Jurkat, Clone E6-1 (cell line): ENCODE measurements at places on chromosomes 7 and 10.

DNA sequence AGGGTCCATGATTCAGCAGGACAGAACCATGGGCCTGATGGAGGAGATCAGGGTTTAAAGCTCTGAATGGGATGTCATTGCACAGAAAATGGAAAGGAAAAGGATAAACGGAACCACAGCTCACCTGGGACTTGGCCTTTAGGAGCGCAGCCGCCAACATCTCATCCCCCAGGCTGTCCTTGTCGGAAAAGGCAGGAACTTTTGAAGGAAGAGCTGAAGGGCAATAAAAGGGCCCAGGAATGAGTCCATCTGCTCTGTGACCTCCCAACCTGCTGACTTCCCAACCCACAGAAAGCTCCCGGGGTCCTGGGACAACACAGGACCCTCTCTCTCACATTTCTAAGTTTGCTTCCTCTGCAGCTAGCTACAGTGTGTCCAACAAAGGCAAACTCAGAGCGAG is 6.1 kb downstream of the ZNF3 start:
- DNase-seq = no peak

DNA sequence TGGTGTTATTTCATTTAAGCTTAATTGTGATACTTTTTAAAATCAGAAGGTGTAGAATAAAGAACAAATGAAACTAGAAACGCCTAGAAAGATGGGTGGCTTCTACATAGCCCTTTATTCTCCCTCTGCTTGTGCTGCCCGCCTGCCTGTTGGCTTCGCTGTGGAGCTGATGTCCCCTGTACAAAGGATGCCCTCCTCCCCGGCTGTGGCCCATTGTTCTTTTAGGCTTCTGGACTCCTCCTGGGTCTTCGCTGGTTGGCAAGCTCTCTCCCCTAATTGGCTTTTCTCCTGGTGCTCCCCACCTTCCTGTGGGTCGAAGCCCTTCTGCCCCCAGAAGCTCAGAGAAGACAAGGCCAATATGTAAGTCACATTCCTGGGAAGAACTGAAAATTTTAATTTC is 98.2 kb downstream of the FANK1 start:
- no peak for DNase-seq

- no peak for DNase-seq
These were observed 85.4 kb upstream of the PHYHIPL start for GRCh38 chr10:59090817-59091622.

DNA sequence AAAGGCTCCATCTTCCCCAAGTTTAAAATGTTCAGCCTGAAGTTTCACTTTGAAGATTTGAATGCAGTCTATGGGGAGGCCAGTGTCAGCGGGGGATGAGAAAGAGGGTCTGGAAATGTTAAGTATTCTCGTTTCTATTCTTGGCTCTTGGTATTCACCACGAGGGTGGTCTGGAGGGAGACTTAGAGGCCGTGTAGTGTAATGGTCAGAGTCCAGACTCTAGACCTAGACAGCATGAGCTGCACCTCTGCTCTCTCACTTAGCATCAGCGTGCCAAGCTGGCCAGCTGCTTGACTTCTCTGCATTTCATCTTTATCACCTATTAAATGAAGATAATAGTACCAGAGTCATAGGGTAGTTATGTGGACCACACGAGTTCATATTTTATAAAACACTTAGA is 57.9 kb downstream of the MKX start:
- no peak for DNase-seq

DNA sequence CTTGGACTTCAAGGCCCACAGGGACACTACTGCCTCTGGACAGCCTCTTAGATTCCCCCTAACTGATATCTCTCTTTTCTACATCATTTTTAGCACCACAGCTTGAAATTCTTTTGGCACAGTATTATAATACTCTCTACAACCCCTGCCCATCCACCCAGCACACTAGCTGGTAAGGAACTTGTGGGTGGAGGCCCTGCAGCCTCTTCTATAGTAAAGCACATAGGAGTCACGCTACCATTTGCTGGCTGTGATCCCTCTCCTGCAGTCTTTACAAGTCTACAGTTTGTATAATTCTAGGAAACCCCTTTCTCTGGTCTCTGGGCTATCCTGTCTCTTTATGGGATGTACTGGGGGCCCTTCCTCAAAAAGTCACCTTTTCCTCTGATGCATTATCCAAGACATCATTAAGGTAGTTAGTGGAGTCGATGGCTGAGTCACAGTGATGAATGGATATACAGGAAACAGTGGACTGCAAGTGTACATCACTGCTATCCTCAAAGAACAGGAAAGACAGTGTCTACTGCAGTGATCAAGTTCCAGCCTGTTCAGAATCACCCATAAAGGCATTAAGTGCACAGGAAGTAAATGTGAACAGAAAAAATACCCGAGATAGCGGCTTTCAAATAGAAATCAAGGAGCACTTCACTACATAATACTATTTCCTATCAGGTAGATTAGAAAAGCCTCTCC is 54.4 kb downstream of the STK17A start:
- DNase-seq = no peak

GRCh38 chr7:12490107-12490688 is 80.3 kb upstream of the SCIN start:
- peak; percentile 22 for DNase-seq

GRCh38 chr10:5983774-5984173 is 6.4 kb upstream of the IL15RA start:
- DNase-seq = no peak

GRCh38 chr10:132293813-132294520 is 13.8 kb downstream of the STK32C start:
- no peak for DNase-seq

GRCh38 chr7:32037650-32038198 is 32.5 kb downstream of the PDE1C start:
- no peak for DNase-seq

GRCh38 chr7:36910401-36910800 is 186.1 kb upstream of the AOAH start:
- no peak for DNase-seq

GRCh38 chr7:102125127-102125596 is 161.5 kb upstream of the SH2B2 start:
- no peak for DNase-seq

DNA sequence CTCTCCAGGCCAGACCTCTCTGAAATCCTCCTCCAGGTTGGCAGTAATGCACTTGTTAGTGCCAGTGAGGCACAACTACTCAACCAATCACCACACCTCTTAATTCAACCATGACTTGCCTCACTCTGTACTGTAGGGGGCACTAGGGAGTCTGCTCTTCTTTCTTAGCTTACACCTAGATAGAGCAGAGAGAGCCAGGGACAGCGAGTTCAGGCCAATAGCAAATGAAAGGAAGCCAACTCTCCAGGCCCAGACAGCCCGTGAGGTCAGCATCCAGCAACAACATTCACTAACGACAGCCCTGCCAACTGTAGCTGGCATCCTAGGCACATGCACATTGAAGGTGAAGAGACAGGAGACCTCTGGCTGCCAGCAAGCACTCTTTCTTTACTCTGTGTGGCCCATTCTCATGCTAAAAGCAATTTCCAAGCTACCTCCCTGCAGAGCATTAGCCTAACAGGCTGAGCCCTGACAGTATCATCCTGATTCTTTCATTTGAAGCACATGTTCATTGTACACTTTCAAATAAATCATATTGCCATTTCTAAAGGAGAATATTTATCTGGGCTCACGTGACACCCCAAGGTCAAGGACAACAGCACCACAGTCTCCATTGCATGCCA is 136.3 kb downstream of the DPY19L1 start:
- peak; percentile 17 for DNase-seq

- no peak for DNase-seq
These were observed 6.8 kb upstream of the NAT16 start for GRCh38 chr7:101186844-101187428.

DNA sequence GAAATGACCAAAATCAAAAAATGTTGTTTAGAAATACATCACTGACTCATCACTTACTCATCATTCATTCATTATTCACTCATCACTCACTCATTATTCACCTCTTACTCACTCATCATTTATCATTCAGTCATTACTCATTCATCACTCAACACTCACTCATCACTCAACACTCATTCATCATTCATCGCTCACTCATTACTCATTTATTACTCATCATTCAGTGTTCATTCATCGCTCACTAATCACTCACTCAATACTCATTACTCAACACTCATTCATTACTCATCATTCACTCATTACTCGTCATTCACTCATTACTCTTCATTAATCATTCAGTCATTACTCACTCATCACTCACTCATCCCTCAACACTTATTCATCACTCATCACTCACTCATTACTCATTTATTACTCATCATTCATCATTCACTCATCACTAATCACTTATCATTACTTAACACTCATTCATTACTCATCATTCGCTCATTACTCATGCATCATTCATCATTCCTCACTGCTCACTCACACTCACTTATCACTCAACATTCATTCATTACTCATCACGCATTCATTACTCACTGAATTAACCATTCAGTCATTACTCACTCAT is 238.5 kb downstream of the ADARB2 start:
- no peak for DNase-seq

- DNase-seq = no peak
These were observed 69.4 kb downstream of the DNAJB6 start for GRCh38 chr7:157405914-157406810.

DNA sequence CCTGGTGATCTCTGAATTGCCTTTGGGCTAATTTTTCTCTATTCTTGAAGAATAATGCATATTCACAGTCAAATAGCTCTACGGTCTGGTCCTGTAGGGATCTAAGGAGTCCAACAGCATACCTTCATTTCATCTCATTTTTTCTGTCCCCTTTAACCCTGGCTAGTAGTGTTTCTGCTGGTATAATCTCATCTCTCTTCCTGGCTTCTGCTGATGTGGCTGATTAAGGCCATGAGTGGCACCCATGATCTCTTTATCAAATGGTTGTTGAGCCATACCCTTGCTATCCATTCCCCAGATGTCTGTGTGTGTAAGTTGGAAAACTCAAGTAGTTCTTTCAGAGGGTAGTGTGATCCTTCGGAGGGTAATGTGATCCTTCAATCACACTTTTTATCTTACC is 119.5 kb downstream of the MARCHF5 start:
- no peak for DNase-seq

- DNase-seq = no peak
These were observed 360.9 kb downstream of the GPAM start for GRCh38 chr10:111822661-111823060.

DNA sequence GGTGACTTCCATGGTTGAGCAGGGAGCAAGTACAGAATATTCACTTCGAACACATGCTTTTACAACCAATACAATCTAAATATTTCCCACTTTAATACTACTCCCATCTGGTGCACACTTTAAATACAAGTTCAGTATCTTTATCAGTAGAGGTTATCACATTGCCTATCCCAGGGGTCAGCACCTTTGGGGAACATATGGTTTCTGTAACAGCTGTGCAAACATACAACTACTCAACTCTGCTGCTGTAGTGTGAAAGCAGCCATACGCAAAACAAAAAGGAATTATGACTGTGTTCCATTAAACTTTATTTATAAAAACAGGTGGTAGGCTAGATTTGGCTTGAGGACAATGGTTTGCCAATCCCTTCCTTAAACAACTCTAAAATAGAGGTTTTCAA is 157.5 kb downstream of the XPNPEP1 start:
- no peak for DNase-seq

DNA sequence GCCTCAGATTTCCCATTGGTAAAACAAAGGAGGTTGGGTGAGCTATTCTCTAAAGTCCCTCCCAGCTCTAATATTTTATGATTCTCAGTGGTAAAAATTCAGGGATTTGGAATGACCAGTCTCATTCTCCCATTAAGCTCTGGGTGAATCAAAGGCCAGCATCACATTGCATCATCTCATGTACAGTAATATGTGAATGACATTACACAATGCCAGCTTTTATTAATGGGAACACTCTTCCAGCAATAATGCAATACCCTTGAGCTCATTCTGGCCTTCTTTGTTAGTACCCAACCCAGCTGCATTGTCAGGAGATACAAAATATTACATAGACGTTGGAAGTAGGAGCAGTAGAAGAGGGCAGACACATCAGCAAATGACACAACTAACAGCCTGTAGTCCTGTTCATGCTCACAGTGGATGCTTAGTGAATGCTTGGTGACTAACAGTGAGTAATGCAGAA is 100.0 kb upstream of the EGR2 start:
- no peak for DNase-seq

DNA sequence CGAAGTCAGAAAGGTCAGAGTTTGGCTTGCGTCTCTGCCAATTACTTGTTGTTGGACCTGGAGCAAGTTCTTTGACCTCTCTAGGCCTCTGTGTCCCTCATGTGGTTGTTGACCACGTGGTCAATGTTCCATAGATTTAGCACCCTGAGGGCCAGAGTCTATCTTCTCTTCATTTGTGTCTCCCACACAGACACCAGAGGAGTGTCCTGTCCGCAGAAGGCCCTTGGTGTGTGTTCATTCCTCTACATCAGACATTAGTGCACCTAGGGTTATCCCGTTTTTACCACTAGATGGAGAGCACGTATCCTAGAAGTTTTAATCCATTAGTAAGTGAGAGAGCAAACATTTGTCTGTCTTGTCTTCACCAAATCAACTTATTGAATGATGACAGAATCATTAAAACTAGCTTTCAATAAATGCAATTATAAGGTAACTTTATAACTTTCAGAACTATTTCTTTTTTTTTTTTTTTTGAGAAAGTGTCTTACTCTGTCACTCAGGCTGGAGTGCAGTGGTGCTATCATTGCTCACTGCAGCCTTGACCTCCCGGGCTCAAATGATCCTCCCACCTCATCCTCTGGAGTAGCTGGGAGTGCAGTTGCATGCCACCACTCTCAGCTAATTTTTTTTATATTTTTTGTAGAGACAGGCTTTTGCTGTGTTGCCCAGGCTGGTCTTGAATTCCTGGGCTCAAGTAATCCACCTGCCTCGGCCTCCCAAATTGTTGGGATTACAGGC is 122.5 kb upstream of the ANKRD1 start:
- peak; percentile 45 for DNase-seq

- DNase-seq = no peak
These were observed 5.8 kb downstream of the FBH1 start for GRCh38 chr10:5895804-5896203.
